Stromal cell of bone marrow (primary cell): ENCODE measurements at places on chromosomes 4 and X.

DNA sequence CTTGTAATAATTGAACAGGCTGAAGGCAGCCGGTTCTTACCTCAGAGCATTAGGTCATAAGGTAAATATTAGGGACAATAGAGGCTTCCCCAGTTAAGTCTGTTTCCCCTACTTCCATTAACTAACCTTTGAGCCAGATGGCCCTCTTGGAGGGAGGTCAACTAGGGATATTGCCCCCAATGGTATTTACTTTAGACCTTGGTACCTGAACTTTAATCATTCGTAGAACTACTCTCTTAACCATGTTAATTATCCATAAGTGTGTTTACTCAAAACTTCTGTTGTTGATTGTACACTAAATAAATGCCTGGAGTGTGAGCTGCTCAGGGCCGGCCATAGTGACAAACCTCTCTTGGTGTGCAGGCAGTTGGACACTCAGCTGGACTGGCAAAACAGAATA is 1843.5 kb upstream of the AGA start:
- DNase-seq = no peak

DNA sequence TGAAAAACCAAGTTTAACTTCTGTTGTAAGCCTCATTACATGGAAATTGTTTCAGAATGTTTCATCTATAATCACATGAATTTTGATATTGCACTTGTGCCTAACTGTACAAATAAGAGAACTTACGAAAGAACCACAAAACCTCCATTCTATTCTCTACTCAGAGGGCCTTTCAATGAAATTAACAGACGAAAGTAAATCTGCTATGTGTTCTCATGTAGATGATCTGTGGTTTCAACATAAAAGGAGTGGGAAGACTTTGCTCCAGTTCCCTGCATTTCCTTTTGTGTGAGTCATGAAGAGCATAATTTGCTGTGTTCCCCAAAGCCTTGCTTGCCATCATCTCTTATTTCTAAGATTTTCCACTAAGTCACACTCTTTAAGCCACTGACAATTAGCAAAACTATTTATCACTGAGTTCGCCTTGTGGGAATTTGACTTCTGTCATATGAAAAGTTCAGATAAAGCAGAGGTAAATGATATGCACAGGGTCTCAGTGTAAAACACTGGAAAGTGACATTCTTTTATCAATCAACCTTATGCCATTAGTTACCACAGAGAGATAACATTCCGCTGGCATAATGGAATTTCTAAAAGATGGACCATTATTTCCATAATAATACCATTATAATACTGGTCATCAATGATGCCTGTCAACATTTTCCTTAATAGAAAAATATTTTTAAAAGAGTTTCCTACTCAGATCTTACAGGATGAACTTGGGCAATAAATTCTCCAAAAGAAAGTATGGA is 329.8 kb downstream of the NR3C2 start:
- DNase-seq = peak; percentile 74

DNA sequence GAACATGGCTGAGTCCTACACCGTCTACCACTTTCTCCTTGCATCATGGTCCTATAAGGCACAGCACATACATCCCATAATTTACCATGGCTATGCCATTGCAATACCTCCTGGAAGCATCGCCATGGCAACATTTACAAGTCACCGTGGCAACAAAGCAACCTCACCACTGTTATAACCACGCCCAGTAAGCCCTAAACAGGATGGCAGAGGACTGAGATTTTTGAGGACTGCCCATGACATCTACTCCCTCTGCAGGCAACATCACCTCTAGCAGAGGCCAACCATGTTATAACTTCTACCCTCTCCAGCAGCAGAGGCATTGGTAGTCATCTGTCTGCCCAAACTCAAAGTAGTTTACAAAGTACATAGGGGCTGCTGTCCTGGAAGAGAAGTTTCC is 29.7 kb downstream of the BCOR start:
- DNase-seq = no peak

- DNase-seq = no peak
Observed at GRCh38 chr4:152735396-152735859, 44.1 kb downstream of the TIGD4 start.

- no peak for DNase-seq
Observed at GRCh38 chr4:78721747-78722146, 54.4 kb upstream of the BMP2K start.

GRCh38 chr4:825971-826330 is at the start of gene CPLX1:
CPLX1 (minus strand) TSS chr4:826129; CDS start chr4:824522, 1,607 bp downstream.
- DNase-seq = no peak
